NCI-H460 (cell line): ENCODE measurements at places on chromosomes 5 and 9.

DNA sequence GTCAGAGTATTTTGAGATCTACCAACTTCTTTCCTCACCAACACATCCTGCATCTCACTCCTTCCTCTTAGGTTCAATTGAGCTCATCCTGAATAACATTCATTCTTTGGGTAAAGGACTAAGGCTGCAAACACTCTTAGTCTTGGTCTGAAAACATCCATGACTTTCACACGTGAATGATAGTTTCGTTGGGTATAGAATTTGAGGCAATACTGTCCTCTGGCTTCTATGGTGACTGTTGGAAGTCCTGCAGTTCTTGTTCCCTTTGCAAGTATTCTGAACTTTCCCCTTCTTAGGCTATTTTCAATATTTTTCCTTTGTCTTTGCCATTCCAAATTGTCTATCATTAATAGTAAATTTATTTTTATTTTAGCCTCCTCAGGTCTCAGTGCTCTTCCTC is 185.4 kb downstream of the ROR2 start:
- DNase-seq: no peak

GRCh38 chr9:129145841-129146292 is 32.2 kb downstream of the IER5L start:
- no peak for DNase-seq

- no peak for DNase-seq
These were observed 111.8 kb upstream of the LHFPL2 start for GRCh38 chr5:78760366-78760765.

DNA sequence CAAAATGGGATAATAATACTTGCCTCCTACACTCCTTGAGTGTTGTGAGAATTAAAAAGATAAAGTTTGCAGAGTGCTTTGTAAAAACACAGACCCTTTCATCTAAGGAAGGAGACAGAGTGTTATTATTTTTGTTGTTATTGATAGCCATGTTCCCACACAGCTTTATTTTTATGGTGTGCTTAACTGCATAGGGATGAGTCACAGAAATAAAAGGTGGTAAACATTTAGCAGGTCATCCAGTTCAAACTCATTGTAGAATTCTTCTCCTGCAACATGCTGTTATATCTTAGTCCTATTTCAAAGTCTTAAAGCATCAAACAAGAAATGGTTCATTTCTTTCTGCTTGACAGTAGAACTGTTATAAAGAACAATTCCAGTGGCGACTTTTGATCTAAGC is 367.5 kb upstream of the ACTBL2 start:
- DNase-seq: no peak

GRCh38 chr5:132653716-132654115 is 4.3 kb upstream of the IL13 start:
- DNase-seq: no peak

DNA sequence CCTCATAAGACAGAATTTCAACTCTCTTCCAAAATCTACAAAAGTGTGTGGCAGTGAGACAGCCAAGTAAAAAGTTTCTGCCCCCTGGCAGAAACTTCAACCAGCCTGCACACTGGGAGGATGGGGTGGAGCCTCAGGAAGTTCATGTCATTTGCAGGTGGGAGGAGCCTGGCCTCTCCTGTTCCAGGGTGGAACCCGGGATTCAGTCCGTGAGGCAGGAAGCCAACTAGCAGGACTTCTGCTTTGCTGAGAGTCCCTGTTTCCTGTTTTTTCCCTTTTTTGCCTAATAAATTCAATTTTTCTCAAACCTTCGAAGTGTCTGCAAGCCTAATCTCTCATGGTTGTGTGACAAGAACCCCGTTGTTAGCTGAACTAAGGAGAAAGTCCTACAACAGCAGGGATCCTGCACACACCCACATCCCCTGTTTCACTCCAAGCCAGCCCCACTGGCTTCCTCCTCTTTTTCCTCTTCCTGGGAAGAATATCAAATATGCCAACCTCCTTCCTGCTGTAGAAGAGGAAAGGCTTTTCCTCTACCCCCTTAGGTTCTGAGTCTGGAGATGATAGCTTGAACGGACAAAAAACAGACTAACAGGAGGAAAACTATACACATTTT is 69.3 kb downstream of the ALDH7A1 start:
- DNase-seq: no peak

DNA sequence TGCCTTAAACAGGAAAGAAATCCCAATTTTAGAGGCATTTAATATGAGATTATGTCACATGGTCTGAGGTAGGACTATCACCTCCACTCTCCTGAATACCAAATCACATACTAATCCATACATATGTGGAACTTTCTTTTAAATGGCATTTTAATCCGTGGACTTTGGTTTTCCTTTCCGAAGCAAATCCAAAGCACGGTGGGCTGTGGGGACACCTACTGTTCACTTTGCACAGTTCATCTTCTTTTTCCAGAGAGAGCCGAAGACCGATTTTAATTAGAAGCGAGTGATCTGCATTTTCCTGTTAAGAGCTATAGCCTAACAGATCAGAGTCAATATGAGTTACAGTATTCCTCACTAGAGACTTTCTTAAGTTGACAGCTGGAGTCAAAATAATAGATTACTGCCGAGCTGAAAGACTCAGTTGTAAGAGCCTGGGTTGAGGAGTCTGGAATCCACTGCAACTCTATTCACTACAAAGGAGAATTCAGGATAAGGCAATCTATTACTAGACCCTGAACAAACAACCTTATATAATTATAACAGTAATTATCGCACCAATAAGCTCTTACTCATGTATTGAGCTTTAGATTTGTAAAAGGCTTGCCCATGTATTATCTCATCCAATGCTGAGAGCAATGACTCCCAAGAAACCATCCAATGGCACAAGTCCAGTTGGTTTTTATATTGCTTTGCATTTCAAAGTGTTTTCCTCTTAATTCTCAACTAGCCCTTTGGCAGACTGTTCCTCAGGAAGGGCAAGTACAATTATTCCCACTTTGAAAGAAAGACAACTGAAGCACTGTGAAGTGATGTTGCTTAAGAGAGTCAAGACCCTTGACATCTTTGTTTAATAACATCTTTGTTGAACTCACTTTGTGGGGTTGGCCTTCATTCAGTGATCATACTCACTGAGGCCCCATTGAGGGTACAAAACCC is 144.7 kb downstream of the TRPM6 start:
- peak; percentile 33 for DNase-seq

DNA sequence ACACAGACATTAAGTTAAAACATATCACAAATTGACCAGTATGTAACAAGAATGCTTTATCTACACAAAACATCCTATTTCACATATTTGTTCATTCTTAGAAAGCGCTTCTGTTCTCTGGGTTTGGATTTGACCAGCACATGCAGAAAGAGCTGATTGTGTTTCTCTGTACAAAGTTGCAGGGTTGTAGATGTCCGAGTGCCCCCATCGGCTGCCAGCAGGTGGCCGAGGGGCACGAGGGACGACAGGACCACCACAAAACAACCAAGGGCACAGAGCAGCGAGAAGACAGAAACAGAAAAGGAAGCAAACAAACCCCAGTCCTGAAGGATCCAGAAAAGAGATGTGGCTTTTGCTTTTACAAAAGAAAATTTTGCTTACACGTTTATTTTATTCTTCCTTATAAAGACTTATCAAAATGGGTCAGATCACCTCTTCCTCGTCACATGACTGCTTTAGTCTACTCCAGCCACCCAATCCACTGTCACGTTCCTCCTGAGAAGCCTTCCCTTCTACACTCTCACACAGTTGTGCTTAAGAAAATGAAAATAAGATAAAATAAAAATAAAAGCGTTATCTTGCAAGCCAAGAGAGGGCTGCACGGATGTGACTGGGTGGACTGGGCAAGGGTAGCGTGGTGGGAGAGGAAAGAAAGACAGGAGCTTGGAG is 9.5 kb downstream of the OTP start:
- DNase-seq: no peak

DNA sequence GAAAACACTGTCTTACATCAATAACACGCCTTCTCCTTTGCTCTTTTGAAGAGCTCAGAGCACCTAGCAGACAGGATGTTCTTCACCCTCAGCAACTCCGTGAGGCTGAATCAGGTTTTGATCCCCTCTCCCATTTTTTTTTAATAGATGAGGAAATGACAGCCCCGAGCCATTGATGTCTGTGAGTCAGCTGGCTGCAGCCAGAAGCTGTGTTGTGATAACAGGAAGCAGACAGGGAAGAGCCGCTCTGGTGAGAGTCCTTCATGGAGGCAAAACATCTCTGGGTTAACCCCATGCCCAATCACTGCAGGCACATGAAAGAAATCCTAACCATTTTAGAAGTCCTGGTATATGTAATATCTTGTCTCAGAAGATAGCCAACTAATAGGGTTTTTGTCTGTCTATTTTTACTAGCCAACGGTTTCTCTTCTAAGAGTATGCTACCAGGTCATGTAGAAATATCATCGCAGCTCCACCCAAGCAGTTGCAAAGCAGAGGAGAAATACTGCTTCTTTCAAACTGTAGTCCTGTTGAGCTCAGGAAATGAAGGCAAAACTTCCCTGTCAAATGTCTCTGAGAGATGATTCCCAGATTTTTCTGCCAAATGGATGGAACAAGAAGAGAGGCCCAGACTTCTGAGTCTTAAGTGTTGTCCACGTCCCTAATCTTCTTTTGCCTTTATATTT is 568.9 kb downstream of the CCDC171 start:
- no peak for DNase-seq

- DNase-seq: no peak
These were observed 279.6 kb upstream of the GRAMD2B start for GRCh38 chr5:126143622-126144021.

- no peak for DNase-seq
These were observed 23.5 kb downstream of the DAB2IP start for GRCh38 chr9:121674952-121675351.

DNA sequence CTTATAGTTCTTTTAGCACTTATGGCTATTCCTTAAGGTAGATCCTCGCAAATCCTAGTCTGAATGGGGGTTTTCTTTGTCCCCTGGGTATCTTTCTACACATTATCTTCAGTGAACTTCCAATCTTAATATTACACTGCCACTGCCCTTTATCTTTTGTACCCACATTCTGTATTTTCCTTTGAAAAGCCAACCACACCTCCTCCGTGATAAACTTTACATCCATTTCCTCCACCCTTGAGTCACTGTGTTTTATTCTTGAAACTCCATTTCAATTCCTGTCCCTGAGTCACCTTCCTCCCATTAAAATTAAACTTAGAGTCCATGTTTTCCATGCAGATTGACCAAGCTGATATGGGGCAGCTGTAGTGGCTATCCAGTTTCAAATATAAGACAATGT is 43.2 kb upstream of the RICTOR start:
- DNase-seq: no peak

GRCh38 chr9:71191708-71192107 is 70.3 kb upstream of the TRPM3 start:
- no peak for DNase-seq

DNA sequence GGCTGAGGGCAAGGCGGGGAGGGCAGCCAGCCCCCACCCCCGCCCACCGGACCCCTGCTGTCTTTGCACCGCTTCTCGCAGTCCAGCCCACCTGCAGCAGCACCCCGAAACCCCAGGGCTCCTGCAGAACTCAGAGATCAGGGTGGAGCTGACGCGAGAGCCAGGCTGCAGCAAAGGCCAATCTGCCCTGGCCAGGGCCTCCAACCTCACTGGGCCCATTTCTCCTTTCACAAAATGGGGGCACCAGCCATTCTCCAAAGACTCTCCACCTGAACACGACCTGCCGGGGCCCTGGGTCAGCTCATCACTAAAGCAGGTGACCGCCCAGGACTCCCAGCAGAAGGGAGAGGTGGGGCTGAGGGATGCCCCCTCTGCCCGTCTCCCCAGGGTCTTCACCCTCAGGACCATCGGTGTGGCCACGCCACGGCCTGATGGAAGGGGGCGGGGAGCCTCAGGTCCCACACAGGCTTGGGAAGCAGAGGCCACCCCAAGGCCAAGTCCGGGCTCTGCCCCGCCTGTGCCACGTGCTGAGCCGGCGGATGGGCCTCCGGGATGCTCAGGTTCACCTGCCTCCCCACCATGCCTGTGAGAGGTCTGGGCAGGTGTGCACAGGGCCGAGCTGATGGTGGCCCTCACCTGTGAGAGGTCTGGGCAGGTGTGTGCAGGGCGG is 13.1 kb downstream of the NACC2 start:
- DNase-seq: no peak

GRCh38 chr5:65359569-65359968 is 122.2 kb downstream of the ADAMTS6 start:
- no peak for DNase-seq

DNA sequence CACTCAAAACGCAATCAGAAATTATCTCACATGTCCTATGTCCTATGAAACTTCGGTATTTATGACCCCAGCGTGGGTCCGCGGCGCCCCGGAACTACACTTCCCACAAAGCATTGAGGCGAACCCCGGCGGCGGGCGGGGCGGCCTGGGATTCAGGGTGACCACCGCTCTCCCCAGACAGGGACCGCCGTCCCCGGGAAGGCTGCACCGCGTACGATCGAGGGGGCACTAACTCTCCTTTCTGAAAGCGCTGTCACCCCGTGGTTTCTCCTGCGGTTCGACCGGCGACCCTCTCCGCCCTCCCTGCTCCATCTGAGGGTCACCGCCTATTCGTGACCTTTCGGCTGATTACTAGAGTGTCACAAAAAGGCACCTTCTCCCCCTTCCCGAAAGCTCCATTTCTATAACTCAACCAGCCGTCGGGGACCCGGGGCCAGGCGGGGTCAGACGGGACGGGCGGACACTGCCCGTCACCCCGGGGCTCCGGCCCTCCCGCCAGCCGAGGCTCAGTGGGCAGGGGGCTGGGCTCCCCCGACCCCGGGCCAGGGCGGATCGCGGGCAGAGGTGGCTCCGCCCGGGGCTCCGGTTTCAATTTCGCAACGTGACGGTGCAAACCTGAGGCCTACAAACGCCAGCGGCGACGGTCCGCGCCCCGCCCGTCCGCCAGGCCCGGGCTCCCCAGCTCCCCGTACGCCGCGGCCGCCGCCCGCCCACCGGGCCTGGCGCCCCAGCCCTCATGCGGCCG is 1.3 kb downstream of the ECPAS start:
- DNase-seq: peak; percentile 45

GRCh38 chr5:66207800-66208561 is 63.9 kb downstream of the SREK1 start:
- no peak for DNase-seq

DNA sequence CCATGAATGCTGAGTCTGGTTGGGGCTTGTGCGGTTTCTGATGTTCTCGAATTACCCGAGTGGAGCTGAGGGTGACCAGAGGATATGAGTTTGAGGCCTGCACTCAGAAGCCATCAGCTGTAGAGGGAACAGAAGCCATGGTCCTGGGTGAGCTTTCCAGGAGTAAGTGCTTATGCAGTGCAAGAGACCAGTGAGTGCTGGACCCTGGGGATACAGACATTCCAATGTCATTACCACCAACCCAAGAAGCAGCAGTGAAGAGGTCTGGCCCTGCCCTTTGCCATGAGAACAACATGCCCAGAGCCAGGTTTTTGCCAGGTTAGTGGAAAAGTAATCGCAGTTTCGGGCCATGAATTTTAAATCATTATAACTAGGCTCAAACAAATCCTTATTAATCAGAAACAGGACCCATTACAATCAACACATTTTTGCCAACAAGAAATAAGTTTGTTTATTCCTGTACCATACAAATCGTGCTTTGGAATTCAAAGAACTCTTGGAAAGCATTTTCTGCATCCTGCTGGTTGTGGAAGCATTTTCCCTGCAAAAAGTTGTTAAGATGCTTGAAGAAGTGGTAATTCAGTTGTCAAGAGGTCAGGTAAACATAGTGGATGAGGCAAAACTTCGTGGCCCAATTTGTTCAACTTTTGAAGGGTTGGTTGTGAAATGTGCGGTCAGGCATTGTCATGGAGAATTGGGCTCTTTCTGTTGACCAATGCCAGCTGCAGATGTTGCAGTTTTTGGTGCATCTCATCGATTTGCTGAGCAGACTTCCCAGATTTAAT is 154.6 kb downstream of the SYK start:
- no peak for DNase-seq
